ENCODE measurements at places on chromosomes 4 and X.

GRCh38 chrX:111917591-111917990 is 41.6 kb downstream of the TRPC5OS start:
- DNase-seq: no peak

- DNase-seq: no peak
Measured at GRCh38 chr4:110533940-110534339, 58.0 kb downstream of the ENPEP start.

- DNase-seq: no peak
Measured at GRCh38 chr4:85142451-85142850, 176.0 kb upstream of the WDFY3 start.

GRCh38 chrX:94834226-94834625 is 1160.2 kb downstream of the FAM133A start:
- DNase-seq: no peak

- no peak for DNase-seq
Measured at GRCh38 chr4:186255122-186255521, 10.9 kb upstream of the F11 start.

DNA sequence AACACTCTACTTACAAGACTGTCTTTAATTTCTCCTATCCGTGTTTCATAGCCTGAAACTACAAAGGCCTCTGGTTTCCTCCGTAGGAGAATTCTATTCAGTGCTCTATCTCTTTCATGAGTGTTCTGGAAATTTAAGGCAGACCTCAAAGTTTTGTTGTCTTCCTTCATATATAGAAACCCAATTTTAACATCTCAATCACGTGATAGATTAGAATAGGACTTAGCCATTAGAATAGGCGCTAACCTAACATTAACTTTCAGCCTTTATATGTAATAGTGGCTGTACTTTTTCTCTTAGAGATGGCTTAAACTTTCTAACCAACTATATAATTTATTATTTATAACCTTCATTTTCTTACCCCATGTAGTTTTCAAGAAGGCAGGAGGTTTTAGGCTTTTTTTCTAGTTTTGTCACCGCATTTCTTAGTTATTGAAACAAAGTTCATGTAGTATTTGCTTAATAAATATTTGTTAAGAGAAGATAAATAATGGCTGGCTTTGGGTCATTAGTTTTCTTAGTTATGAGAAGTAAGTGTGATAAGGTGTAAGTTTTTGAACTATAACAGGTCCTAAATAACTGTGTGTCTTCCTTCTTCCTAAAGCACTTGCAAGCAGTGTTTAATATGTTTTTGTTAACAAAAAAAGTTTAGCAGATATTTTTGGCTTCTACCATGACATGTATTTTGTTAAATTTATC is 1504.6 kb upstream of the ADGRL3 start:
- DNase-seq: no peak

DNA sequence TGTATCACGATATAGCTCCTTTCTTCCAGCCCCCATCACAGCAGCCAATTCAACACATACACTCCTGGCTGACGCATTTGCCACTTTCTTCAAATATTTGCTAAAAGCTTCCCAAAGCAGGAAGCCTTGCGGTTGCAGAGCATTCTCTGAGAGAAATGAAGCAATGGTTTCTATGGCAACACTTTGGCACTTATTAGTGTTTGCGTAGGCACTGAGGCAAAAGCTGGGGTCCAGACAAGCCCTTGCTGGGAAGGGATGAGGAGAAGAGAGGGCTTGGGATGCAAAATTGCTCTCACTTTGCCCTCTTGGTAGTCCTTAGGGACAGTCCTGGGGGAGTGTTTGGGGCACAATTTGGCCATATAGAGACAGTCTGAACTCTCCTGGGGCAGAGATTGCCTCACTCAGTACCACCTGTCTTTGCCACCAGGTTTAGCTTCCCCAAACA is 55.0 kb upstream of the PAK3 start:
- no peak for DNase-seq

DNA sequence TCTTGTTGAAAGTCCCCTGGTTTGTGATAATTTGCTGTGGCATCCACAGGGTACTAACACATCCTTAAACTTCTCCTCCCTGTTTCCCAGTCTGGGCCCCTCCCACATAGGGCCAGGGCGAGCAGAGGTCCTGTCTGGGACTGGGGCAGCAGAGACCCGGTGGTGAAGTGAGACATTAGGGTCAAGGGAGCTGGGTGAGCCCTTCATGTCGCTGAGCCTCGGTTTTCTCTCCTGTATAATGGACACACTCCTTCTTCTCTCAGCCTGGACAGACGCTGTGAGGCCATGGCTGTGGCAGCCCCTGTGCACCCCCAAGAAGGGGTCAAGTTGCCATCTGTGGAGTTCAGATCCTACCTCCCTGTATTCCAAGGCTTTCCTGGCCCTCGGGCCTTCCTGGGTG is 33.0 kb upstream of the HMX1 start:
- DNase-seq: no peak

All from stimulated activated CD8-positive, alpha-beta memory T cell treated with anti-CD3 and anti-CD28 coated beads, Interleukin-4, amount 100 ng/mL, for 1 hour (primary cell).